ENCODE measurements at places on chromosomes 2 and 18. TPM values are rescaled to one million over a fixed set of nuclear protein-coding genes. Genes with fewer than 3 reads are reported as not detected.

The ANKRD30B gene
- total RNA-seq: not detected

The TCF23 gene
- not detected for total RNA-seq

The HOXD3 gene
- total RNA-seq: not detected

The CHRND gene
- not detected for total RNA-seq

The CD8B2 gene
- not detected for total RNA-seq

The MEP1B gene
- total RNA-seq: not detected

The NCL gene
- total RNA-seq: 92.0 TPM

The SKA1 gene
- 3.7 TPM for total RNA-seq

The MGAT4A gene
- 0.56 TPM for total RNA-seq

The FBXO41 gene
- 2.5 TPM for total RNA-seq

The PLCD4 gene
- 9.3 TPM for total RNA-seq

The STARD7 gene
- total RNA-seq: 97.7 TPM
